HFFc6 (cell line): ENCODE measurements at places on chromosomes 5 and 9.
A peak's percentile ranks its signal among the peaks of the same experiment; 100 is the strongest.

- peak; percentile 16 for DNase-seq
Observed at GRCh38 chr5:93476251-93476742, 104.7 kb downstream of the NR2F1-AS1 start.

DNA sequence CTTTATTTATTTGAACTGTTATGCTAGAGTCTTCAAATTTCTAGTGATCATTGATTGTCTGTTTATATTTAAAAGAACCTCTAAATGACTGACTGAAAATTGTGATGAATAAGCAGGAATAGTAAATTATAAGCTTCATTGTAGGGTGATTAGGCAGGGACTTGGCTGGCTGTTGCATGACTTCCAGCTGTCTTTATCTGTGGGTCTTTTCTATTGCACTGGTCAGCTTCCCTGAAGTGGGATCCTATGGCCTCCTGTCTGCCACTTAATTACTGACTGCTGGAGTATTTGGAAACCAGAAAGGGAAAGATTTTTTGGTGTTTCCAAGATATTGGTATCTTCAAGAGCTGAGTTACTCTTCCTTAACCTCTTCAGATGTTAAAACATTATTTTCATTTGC is 123.0 kb upstream of the CCNH start:
- DNase-seq = no peak

DNA sequence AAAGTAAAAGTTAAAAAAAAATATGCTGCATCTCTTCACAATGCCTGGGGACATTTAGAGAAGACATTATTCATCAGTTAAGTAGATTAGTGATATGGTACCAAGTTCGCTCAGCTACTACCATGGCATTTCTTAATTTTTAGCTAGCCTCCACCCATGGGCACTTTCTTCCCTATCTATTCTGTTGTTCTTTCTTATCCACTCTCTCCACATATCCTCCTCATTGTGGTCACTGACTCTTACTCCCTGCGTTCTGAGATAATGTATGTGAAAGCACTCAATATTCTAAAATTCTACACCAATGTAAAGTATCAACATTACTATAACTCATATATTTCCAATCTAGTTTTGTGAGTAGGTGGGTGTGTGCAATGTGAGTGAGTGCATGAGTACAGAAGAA is 609.7 kb upstream of the DAB2 start:
- no peak for DNase-seq

DNA sequence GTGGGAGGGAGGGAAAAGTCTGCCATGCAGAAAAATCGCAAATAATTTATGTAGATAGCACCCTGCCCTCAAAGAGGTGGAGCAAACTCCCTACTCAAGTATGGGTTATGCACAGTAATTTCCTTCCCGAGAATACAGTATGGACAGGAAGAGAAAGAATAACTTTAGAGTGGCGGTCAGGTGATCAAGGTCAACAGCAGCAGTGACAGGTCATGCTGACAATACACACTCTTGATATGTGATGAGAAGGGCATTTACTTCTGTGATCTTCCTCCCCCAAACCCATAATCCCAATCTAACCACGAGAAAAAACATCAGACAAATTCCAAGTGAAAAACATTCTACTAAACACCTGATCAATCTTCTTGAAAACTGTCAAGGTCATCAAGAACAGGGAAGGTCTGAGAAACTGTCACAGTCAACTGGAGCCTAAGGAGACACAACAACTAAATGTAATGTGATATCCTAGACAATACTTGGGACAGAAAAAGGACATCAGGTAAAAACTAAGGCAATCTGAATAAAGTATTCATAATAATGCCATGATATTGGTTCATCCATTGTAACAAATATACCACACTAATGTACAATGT is 11.7 kb downstream of the BICD2 start:
- no peak for DNase-seq

DNA sequence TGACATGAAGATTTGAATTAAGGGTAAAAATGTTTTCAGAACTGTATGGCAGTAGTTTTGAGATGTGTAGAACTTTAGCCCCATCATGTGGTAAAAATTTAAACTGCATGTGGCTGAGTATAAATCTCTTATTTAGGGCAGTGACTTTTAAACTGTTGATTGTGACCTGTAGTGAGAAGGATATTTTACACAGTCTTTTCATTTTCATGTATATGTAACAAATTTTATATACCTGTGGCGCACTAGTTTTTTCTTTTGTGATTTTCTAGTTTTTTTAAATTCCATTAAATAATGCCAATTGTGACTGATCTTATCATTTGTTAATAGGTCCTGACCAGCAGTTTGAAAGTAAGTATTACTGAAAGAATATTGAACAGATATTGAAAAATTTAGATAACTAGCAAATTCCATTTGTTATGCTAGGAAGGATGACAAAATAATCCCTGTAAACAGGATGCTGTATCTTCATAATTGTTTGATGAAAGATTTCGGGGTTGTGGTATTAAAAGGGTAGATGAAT is 47.2 kb downstream of the GPBP1 start:
- peak; percentile 52 for DNase-seq

GRCh38 chr5:80976985-80977384 is 16.8 kb downstream of the RASGRF2 start:
- no peak for DNase-seq

GRCh38 chr5:151115272-151115905 is 34.6 kb upstream of the TNIP1 start:
- DNase-seq = peak; percentile 56

GRCh38 chr9:114469091-114469853 is 36.0 kb downstream of the WHRN start:
- DNase-seq = no peak

- DNase-seq = no peak
Observed at GRCh38 chr9:35940458-35941407, 17.2 kb downstream of the OR2S2 start.

GRCh38 chr5:65933295-65933694 is 6.9 kb downstream of the ERBIN start:
- no peak for DNase-seq

GRCh38 chr5:103466495-103466894 is 96.1 kb downstream of the NUDT12 start:
- DNase-seq = no peak

DNA sequence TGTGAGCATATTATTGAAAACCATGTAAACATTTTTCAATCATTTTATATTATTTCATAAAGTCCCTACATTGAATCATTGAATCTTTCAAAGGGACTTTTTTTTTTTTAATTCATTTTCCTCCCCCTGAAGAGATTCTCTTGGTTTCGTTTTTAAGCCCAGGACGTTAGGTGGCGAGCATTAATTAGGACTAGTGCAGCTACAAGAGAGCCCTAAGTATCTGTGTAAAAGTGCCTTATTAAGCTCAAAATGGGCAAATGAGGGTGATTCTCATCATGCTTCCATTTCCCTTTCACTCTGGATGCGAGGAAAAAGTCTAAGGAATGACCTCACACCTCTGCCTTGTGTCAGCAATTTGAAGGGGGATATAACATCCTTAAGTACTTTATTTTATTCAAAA is 517.9 kb upstream of the ITGA1 start:
- no peak for DNase-seq

DNA sequence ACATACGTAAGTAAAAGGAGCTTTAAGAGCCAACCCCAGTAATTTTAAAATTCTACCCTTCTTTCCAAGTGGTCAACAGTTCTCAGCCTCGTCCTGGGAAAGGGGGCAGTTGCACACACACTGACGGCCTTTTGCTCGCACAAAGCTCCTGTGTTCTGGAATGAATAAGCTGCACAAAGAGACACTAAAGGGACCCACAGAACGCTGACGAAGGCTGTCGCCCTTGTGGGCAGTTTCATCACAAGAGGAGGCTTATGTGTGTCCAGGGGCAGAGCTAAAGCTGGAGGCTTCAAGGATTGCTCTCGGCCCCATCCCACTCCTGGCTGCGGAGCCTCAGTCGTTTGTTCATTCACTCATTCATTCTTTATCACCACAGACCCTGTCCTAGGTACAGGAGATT is 67.0 kb upstream of the NEK6 start:
- no peak for DNase-seq

- DNase-seq = no peak
Observed at GRCh38 chr9:21268347-21268657, 28.5 kb upstream of the IFNA14 start.

DNA sequence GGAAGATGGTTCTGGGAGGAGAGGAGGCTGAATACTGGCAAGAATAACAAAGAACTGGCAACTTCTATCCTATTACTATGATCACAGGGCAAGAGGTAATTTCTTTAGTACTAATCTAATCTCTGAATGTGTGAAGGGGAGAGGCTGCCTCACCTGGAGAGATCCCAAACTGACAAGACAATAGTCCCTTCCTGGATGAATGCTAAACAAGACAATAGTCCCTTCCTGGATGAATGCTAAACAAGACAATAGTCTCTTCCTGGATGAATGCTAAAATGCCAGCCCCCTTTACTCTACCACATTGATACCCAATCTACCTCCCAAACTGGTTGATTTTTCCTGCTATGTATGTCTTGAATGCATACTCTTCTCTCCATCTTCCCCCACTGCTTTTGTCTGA is 145.2 kb downstream of the SIL1 start:
- no peak for DNase-seq

- no peak for DNase-seq
Observed at GRCh38 chr9:73031350-73031749, 78.5 kb upstream of the ALDH1A1 start.

GRCh38 chr5:128826275-128826674 is 139.0 kb upstream of the SLC27A6 start:
- no peak for DNase-seq

DNA sequence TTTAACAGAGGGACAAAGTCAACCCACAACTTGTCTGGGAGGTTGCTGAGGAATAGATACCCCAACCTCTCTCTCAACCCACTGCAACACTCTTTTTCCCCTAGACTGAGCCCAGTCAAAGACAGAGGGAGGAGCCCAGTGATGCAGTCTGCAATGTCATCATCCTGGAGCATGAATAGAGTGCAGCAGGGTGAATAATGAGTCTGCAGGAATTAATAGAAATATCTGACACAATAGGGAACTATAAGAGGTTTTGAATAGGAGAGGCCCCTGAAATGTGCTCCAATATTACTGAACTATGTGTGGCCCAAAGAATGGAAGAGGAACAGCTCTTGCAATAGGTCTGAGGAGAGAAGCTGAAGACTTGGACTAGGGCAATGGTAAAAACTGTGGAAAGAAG is 59.1 kb downstream of the PDCD1LG2 start:
- DNase-seq = no peak

DNA sequence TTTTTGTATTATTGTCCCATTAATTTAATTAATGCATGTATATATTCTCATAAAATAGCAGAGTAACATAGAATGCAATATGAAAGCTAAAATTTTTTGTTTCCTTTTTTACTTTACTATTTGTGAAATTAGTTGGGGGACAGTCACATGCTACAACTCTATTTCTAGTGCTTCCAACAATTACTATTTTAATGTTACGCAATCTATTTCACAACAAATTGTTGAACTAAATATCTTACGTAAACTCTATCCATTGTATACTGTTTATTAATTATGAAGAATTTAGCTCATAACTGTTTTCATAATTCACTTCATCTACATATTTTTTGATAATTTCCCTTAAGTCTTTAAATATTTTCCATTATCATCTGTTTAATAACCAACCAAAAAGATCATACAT is 1685.4 kb upstream of the CDH6 start:
- DNase-seq = no peak

DNA sequence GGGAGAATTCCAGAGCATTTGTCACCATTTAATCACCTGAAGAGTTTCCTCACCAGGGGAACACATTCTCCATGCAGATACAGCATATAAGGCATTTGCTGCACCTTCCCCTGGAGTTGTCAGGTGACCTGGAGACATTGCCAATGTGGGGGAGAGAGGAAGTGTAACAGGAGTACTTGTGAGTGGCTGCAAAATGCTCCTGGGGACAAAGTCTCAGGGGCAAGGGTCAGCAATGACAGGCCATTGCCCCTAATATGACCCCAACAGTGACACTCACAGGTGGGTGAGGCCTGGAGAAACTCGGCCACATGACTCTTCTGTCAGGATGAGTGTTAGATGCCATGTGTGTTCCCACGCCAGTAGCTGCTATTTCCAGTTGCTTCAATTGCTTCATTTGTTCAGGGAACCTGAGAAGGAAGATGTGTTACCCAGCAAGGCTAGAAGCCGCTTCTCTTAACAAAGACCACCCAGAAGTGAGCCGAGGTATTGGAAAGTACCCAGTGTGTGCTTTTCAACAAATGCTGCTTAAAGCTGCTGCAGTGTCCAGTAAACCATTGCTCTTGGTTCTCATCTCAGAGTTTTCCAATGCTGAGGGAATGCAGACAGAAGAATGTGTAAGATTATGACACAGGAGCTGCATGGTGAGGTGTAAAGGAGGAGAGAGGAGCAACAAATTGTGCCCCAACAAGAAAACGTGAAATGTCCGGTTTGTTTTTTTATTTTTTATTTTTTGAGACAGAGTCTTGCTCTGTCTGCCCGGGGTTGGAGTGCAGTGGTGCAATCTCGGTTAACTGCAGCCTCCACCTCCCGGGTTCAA is 128.2 kb upstream of the SLC44A1 start:
- DNase-seq = no peak

- no peak for DNase-seq
Observed at GRCh38 chr9:137416563-137417151, 6.3 kb downstream of the EXD3 start.
